ENCODE measurements at places on chromosomes 7 and 10.

GRCh38 chr7:127980901-127981300 is 50.3 kb downstream of the LRRC4 start:
- DNase-seq = no peak

DNA sequence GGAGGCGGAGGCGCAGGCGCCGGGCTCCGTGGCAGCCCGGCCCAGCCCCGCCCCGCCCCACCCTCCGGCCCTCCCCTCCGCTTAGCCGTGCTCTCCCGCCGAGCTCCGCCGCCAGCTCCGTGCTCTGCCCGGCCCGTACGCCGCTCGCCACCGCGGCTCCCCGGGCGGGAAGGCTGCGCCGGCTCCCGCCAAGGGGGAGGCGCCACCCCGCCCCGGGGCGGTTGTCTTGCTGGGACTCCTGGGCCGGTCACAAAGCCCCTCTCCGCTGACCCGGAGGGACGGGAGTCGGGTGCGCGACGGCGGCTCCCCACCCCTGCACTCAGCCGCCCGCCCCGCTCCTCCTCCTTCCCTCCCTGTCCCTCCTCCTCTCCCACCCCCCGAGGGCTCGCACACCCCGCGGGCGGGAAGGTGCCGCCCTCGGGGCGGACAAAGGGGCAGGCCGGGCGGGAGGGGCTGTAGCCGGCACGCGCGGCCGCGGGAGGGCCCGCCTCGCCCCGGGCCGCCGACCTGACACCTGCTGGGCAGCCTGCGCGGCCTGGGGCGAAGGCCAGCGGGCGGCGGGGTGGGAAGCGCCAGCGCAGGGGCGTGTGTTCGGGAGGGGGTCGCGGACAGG is 11.5 kb upstream of the SP8 start:
- no peak for DNase-seq

DNA sequence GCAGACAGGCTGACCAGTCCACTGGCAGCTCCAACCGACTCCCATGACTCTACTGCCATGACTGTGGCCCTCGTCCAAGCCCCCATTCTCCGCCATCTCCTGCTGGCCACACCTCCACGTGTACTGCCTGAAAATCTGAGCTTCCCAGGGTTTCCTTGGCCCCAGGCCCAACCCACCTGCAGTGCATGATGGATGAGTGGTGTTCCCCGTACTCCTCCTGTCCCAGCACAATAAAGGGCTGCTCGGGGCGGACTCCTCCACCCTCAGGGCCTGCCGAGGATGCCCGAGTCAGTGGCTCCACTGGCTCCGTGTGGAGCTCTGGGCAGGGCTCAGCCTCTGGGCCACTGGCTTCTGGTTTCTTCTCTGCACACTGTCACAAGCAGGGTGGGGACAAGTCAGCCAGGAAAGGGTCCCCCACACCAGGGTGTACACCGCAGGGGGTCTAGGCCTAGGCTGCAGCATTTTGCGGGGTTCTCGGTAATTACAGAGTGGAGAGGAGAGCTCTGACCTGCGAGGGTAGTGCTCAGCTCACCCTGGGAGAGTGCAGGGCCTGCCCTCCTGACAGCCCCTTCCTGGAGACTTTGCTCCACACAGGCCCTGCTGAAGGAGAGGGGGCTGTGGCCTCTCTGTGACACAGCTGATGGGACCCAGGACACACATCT is 15.2 kb downstream of the WDR91 start:
- no peak for DNase-seq

- no peak for DNase-seq
Measured at GRCh38 chr10:102436312-102436711, 3.9 kb upstream of the CUEDC2 start.

DNA sequence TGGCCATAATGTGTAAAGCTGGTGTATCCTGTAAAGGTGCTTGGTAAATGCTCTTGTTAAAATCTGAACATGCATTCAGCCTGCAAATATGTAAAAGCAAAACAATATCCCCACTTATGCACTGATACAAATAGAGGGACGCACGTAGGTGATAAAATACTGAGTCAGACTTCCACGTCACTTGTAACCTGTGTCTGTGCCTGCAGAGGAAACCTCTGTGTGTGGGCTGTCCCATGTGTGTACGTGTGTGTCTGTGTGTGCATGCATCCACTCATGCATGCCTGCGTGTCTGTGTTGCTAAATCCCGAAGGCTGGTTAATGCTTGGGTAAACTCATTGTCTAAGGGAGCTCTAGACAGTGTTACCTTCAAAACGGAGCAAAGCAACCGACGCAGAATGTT is 68.9 kb downstream of the KLF6 start:
- DNase-seq = no peak

DNA sequence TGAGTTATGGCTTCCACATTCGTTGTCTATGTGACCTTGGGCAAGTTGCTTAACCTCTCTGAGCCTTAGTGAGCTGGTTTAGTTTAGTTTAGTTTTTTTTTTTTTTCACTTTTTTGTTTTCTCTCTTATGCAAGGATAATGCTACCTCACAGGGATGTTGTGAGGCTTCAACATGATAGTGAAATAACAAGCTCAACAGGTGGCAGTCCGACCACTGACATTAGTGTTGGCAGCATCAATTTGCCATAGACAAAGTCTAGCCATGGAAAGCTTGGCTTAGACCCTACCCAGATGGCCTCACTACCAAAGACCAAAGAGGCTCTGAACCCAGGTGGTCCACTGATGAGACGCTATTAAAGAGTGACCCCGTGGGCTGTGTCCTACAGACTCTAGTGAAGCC is 27.2 kb upstream of the UNC5B start:
- no peak for DNase-seq

- DNase-seq = no peak
Measured at GRCh38 chr10:77383861-77384553, 253.6 kb downstream of the KCNMA1 start.

DNA sequence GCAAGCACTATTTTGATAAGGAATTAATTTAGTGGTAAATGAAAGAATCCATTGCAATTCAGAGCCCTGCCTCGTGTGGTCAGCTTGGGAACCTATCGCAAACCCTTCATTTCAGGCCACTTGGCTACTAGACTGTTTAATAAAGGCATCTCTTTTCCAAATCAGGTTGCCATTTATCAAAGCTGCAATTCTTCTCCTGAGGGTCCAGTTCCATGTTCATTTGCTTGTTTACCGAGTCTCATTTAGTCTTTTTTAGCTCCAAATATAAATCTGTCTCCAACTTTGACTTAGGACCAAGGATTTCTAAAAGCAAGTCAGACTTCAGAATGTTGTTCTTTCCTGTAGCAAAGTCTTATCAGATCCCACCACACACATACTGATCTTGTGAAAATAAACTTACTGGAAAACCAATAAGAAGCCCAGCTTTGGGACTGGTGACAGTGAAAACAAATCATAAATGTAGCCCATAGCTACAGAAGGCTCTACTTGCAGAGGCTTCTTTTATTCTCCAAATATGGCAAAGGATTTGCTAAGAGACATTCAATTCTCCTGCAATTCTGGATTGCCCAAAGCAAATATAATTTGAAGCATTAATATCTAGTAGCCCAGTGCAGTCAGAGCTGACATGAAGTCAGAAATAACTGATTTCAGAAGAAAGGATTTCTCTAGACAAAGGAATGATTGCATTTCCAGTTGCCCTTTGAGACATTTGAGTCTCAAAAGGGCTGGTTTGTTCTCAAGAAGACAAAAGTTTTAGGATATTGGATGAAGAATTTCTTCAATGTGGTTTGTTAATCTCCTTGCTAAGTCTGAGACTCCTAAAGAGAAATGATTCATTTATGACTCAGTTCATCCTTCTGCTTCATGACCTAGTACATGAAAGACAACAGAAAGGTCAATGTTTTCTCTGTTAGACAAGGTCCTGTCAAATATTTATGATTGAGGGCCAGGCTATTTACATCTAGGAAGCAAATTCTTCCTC is 28.0 kb downstream of the PPP1R3C start:
- DNase-seq = no peak

GRCh38 chr10:89398003-89398749 is 5.8 kb downstream of the IFIT1 start:
- DNase-seq = no peak

DNA sequence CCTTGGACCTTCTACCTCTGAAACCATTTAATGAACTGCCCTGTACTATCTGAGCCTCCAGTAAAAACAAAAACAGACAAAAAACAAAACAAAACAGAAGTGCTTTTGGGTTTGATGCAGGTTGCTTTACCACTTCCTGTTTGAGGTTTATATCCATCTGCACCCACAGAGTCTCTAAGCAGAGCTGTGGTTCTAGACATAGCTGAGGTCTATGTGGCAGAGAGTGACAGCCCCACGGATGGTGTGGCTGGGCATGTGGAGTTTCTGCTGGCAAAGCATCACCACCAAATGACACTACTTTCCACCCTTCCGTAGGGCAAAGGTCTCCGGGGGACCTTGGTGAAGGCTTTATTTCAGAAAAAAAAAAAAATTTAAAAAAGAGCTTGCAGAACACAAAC is 754.2 kb downstream of the GRID1 start:
- no peak for DNase-seq

- no peak for DNase-seq
Measured at GRCh38 chr7:47455872-47456185, 126.1 kb downstream of the TNS3 start.

- DNase-seq = no peak
Measured at GRCh38 chr7:47852330-47853245, 95.7 kb downstream of the PKD1L1 start.

GRCh38 chr10:132941640-132942051 is 724 bp downstream of the CFAP46 start:
- DNase-seq = no peak

- no peak for DNase-seq
Measured at GRCh38 chr7:31991846-31992245, 78.4 kb downstream of the PDE1C start.

- no peak for DNase-seq
Measured at GRCh38 chr7:22586786-22587140, 86.8 kb upstream of the STEAP1B start.

GRCh38 chr10:86267286-86268195 is 99.1 kb downstream of the GRID1 start:
- no peak for DNase-seq

GRCh38 chr10:484441-484924 is 205.0 kb downstream of the DIP2C start:
- no peak for DNase-seq

- DNase-seq = no peak
Measured at GRCh38 chr7:14197280-14197679, 207.8 kb upstream of the ETV1 start.

- DNase-seq = no peak
Measured at GRCh38 chr10:77289027-77289501, 348.5 kb downstream of the KCNMA1 start.

GRCh38 chr10:126070476-126071215 is 174.3 kb downstream of the FANK1 start:
- DNase-seq = no peak

- DNase-seq = no peak
Measured at GRCh38 chr7:26454180-26454579, 162.5 kb downstream of the SNX10 start.

GRCh38 chr7:1673581-1674118 is 3.6 kb downstream of the ELFN1 start:
- no peak for DNase-seq

- DNase-seq = no peak
Measured at GRCh38 chr7:51138123-51139085, 178.2 kb downstream of the COBL start.

DNA sequence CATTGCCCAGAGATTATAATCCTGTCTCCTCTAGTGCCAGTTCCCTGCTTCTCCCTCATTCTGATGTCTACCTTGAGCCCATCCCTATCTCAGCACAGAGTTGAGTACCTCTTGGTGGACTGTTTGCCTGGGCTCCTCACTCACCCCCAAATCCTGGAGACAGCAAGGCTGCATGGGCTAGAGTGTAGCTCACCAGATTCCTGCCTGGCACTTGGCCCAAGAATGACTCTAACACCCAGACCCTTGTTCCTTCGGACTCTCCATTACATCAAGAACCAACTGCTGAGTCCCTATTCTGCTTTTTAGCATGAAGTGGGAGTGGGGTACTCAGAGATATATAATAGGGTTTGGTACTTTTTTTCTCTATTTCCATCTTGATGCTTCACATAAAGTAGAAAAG is 22.1 kb downstream of the FAM13C start:
- no peak for DNase-seq

- DNase-seq = no peak
Measured at GRCh38 chr10:90905925-90906324, 15.0 kb downstream of the ANKRD1 start.

- DNase-seq = no peak
Measured at GRCh38 chr10:132309471-132309865, 1.7 kb upstream of the STK32C start.

DNA sequence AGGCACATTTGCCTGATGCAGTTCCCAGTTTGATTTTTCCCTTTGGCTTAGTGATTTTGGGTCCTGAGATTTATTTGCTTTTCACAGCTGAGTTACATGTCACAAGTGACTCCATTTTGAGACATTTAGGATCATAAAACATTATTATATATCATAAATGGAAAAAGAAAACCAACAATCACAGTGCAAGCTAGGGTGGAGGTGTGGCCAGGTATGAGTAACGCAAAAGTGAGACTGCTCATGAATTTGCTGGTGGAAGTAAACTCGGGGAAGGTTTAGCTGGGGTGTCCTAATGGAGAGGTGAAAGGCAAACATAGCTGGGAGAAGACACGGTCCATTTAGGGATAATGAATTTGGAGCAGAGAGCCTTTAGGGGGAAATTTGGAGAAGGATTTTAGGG is 21.7 kb upstream of the UCN3 start:
- no peak for DNase-seq

- DNase-seq = no peak
Measured at GRCh38 chr7:47401611-47402570, 180.0 kb downstream of the TNS3 start.

GRCh38 chr10:78194539-78195402 is 161.1 kb downstream of the RPS24 start:
- DNase-seq = no peak

GRCh38 chr7:137656227-137656849 is 190.4 kb downstream of the DGKI start:
- DNase-seq = no peak

GRCh38 chr10:124700293-124701037 is 43.7 kb downstream of the FAM53B start:
- DNase-seq = no peak

DNA sequence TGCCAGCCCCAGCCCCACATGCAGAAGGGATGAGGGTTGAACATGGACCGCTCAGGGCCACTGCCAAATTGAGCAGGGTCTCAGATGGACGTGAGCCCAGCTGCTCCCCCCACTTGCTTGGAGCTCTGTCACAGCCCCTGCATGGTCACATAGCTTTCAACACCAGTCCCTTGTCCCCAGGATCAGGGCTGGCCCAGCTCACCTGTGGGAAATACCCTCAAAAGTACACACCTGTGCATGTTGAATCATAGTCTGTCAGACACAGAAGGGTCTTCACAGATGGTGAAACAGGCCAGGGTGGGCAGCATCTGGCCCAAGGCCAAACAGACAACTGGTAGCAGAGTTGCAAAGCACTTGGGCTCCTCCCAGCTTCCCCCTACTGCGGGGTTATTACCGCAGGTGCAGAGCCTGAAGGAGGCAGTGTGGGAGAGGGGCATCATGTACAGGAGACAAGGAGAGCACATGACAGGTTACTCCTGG is 77.6 kb upstream of the UNC5B start:
- DNase-seq = no peak
